ENCODE measurements at places on chromosomes 4 and X.

DNA sequence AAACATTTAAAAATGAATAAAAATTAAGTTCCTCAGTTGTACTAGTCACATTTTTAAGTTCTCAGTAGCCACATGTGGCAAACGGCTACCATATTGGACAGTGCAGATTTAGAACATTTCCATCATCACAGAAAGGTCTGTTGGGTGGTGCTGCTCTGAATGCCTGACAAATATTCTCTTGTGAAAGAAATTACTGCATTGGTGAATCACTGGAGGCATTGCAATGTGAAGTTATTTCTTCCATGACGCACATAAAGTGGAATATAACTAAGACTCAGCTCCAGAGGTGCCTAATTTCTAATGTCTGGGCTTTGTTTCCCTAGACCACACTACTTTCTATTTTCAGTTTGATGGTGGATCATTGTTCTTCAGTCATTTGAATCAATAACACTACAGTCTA lies 44.9 kb downstream of the CLNK start:
- no peak for DNase-seq

- peak; percentile 84 for DNase-seq
Observed at GRCh38 chrX:68732906-68733493, 85.5 kb downstream of the STARD8 start.

GRCh38 chr4:92270908-92271307 lies 32.9 kb upstream of the GRID2 start:
- no peak for DNase-seq

DNA sequence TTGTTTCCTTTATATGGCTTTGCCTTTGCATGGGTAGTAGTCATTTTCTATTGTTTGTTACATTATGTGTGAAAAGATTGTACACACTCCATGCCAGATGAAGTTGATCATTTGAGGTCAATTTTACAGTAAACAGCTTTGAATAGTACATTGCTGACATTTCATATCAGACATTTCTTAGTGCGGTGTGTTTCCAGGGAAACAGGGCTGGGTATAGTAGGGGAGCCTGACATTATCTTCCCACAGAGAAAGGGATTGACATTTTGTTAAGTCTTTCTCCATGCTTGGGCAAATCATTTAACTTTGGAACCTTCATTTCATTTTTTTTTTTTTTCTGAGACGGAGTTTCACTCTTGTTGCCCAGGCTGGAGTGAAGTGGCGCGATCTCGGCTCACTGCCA lies 5.0 kb downstream of the FUNDC2 start:
- no peak for DNase-seq

GRCh38 chrX:69000877-69001276 lies 164.4 kb downstream of the PJA1 start:
- no peak for DNase-seq

- no peak for DNase-seq
Observed at GRCh38 chr4:24965627-24966026, 52.8 kb upstream of the CCDC149 start.

All from activated CD8-positive, alpha-beta memory T cell treated with anti-CD3 and anti-CD28 coated beads for 24 hours (primary cell).